Spinal cord (tissue), 10 donors: ENCODE measurements at places on chromosomes 2 and 18. TPM values are rescaled to one million over a fixed set of nuclear protein-coding genes. Genes with fewer than 3 reads are reported as not detected.

The PAIP2B gene
- 22.2 TPM for polyA plus RNA-seq

The CPLX4 gene
- 0.27 TPM for polyA plus RNA-seq

The SCN7A gene
- 12.1 TPM for polyA plus RNA-seq

The AGAP1 gene
- polyA plus RNA-seq = 79.4 TPM

The FAP gene
- 11.4 TPM for polyA plus RNA-seq

The RTKN gene
- polyA plus RNA-seq = 66.9 TPM

The MPP4 gene
- polyA plus RNA-seq = 0.33 TPM

The MAP2 gene
- polyA plus RNA-seq = 397 TPM

The MOGAT1 gene
- polyA plus RNA-seq = 0.20 TPM

The TXNDC2 gene
- polyA plus RNA-seq = 0.27 TPM

The TUBB8B gene
- polyA plus RNA-seq = 0.65 TPM

The CTIF gene
- 106 TPM for polyA plus RNA-seq

The LYG2 gene
- polyA plus RNA-seq = 0.98 TPM
